Right renal cortex interstitium (tissue), 3 donors: ENCODE measurements at places on chromosomes 4 and X. TPM values are rescaled to one million over a fixed set of nuclear protein-coding genes. Genes with fewer than 3 reads are reported as not detected.

- DNase-seq: no peak
Measured at GRCh38 chr4:76028350-76028765, 5.1 kb upstream of the CXCL10 start.

- no peak for DNase-seq
Measured at GRCh38 chrX:2682565-2683177, 8.4 kb upstream of the CD99 start.

DNA sequence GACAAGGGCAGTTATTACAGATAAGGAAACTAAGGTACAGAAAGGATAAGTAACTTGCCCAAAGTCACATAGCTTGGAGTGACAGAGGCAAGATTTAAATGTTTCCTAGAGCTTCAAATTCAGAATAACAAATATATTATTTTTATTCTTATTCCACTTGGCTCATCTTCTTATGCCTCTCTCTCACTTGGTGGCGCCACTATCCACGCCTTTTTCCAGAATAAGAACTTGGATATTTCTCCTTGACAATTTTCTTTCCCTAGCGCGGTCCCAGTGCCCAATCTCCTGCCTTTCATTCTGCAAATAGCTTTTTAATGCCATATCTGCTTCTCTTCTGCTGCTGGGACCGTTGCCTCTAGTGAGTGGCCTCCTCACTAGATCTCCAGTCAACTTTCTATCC, 78.5 kb downstream of the MSN start:
- DNase-seq: no peak

- DNase-seq: no peak
Measured at GRCh38 chr4:94171616-94172015, 36.0 kb upstream of the SMARCAD1 start.

GRCh38 chrX:53316860-53317237, 35.5 kb upstream of the IQSEC2 start:
- DNase-seq: no peak

- no peak for DNase-seq
Measured at GRCh38 chr4:167652267-167652666, 418.0 kb upstream of the SPOCK3 start.

The DMP1 gene
- not detected for polyA plus RNA-seq

The TCEAL9 gene
- polyA plus RNA-seq: 231 TPM

The WDR44 gene
- 13.5 TPM for polyA plus RNA-seq

The HGFAC gene
- 0.85 TPM for polyA plus RNA-seq

The FDCSP gene
- 0.86 TPM for polyA plus RNA-seq

The DCAF12L2 gene
- 2.1 TPM for polyA plus RNA-seq

The RBM47 gene
- 83.1 TPM for polyA plus RNA-seq
